ENCODE measurements at places on chromosomes 6 and 20.

DNA sequence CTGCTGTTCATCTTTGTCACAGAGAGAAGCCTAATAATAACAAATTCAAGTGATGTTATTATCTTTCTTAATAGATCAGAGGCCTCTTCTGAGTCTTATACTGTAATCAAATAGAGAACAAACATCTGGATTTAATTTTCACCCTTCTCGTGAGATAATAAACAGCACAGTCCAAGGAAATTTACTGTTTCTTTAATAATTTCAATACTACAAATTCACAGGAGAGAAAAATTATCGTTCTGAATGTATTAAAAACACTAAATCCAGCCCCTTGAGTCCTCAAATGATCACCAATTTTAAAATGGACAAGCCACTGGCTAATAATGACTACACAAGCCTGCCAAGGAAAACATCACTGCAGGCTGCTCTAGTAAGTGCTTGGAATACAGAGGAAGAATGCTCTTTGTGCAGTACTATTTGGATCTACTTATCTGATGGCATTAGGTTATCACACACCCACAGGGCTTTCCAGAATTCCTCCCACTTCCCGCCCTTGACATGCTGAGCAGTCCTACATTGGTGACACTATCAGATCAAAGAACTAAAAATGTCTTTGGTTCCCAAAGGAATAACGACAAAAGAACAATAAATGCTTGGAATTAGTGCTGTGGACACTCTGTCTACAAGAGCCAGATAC lies 38.1 kb downstream of the SYNE1 start:
- DNase-seq = no peak

DNA sequence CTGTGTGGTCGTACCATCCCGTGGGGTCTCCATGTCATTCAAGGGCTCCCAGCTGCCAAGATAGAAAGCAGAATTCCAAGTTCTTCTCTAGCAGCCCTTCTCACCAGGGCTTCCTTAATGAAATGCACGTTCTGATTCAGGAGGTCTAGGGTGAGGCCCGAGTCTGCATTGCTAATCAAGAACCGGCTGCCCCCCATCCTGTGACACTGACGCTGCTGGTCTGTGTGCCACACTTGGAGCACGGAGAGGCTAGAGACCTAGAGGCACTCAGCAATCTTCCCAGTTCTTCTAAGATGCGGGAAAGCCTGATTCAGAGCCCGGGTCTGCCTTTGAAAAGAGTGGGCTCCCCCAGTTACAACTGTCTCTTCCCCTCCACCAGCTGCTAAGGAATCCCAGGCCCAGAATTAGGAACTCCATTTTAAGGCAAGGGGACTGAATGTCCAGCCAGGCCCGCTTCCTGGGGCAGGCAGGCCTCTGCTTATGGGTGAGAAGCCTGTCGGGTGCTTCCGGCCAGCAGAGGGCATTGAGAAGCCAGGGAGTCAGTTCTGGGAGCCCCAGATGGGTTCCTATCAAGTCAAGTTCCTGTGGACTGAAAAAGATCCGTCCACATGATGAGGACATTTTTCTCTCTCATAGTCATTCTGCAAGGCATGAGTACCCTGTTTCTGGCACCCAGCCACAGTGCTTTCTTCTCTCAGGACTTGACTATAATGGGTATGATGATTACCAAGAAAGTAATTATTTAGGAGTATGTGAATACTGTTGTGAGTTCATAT lies 69.8 kb upstream of the RIN2 start:
- DNase-seq = peak; percentile 82

DNA sequence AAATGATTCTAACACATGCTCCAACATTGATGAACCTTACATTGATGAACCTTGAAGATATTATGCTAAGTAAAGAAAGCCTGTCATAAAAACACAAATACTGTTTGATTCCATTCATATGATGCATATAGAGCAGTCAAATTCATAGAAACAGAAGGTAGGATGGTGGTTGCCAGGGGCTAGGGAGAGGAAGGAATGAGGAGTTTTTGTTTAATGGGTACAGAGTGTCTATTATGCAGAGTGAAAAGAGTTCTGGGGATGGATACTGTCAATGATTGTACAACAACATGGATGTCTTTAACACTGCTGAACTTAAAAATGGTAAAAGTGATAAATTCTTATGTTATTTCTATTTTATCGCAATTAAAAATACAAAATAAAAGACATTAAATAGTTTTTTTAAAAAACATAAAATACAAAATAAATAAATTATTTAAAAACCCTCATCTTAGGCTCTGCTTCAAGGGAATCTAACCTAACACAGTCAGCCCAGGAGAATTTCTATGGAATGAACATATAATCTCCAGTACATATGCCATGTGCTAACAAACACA lies 451.0 kb downstream of the PLCB1 start:
- DNase-seq = no peak

DNA sequence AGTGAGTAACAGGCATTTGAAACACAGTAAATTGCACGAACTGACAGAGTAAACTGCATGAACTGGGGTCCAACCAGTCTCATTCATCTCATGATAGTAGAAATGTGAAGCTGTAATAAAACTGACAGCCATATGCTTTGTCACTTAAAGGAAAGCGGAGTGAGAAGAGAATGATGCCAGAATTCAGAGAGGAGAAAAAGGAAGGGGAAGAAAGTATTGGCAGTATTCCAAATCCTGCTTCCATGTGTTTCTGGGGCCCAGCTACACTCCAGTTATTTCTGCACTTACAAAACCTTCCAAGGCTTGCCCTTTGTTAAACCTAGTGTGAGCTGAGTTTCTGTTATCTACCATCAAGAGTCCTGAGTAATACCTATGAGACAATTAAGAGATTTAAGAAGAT lies 17.2 kb downstream of the SNX14 start:
- no peak for DNase-seq

DNA sequence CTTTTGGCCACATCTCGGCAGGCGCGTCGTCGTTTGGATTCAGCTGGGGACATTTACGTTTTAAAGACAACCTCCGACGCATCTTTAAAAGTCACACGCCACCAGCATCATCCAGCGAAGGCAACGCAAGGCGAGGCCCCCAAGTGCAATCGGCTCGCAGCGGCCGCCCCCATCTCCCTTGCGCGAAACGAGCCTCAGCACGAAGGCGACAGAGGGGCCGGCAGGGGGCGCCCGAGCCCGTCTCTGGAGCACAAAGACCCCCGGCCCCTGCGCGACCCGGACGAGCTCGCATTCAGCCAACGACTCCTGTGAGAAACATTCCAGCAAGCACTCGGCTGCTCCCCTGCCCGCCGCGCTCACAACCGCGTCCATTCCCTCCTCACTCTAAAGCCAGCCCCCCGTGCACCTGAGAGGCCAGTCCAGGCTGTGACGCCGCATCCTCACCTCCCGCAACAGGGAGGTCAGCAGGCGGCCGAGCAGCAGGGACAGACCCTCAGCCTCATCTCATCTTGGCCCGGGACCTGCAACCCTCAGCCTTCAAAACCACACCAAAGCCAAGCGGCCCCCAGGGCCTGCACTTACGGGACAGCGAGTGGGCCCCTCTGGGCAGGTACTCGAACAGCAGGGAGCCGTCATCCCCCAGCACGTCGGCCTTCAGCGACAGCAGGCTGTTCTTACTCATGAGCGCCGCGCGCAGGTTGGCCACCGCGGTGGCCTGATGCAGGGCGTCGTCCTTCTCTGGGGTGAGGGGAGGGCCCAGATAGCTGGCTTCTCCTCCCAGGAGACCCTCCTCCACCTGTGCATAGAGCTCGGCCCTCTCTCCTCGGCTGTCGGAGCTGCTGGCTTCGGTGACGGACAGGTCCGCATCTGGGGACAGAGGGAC lies 35.8 kb downstream of the SLC2A4RG start:
- no peak for DNase-seq

DNA sequence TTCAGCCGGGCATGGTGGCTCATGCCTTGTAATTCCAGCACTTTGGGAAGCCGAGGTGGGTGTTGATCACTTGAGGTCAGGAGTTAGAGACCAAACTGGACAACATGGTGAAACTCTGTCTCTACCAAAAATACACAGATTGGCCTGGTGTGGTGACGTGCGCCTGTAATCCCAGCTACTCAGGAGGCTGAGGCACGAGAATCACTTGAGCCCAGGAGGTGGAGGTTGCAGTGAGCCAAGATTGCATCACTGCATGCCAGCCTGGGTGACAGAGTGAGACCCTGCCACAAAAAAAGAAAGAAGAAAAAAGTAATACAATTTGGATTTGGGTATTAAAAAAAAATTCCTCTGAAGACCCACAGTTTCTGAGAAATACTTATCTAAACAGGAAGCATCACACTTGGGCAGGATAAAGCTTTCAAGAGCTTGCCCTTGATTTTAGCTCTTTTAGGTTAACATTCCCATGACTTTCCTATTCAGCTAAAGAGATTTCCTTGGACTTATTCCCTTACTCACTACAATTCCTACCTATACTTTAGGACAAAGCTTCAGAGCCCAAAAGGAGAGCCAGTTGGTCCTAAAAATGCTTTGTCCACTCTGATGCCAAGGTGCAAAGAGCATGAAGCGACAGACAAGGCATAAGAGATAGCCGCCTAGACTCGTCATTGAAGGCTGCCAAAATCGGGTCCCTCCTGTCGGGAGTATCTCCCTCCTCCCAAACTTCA lies 1.9 kb downstream of the ELOVL2 start:
- no peak for DNase-seq

DNA sequence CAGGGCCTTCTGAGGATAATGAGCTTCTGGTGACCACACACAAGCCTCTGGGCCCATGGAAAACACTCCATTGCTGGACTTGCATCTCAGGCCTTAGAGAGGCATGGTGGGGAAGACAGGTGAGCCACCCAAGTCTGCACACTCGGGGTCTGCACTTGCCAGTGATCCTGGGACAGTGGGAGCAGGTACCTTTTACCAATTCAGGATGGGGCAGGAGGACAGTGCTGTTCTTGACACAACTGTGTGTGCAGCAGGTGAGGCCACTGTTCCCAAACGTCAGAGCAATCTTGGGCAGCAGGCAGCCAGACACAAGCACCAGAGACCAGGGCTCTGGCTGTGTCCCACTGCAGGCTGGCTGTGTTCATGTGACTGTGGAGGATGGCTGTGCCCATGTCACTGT lies 221.3 kb downstream of the ERMARD start:
- DNase-seq = no peak

GRCh38 chr20:8223091-8223870 lies 91.2 kb downstream of the PLCB1 start:
- peak; percentile 89 for DNase-seq

All from GM04503 (cell line).